Esophagus squamous epithelium (tissue), 5 donors: ENCODE measurements at places on chromosomes 11 and 22.
A peak's percentile ranks its signal among the peaks of the same experiment; 100 is the strongest.

DNA sequence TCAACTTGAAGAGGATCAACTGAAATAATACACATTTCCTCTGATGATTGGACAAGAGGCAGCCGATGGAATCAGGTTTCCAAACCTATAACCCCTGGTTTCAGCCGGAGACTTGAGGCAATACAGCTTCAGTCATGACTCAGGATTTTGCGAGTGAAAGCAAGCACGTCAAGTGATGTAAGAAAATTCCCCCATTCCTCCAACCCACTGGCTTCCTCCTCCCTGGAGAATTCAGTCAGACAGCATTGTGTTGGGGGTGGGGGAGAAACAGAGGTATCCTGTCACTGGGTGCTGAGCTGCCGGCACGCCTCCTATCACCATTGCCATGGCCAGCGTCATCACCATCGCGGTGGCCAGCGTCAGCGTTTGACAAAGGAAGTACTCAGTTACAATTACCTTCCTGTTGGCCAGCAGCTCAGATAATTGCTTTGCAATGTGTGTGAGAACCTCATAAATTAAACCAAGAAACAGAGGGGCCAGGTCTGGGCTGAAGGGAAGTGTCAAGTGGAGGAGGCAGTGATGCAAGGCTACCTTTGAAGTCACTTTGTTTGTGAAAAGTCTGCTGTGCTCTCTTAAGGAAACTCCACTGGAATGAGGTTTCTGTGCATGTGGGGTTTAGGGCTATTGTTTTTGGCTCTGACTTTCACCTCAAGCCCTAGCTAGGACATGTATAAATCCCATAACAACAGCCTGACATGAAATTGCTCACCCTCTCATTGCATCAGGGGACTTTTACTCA is 50.2 kb downstream of the LIF start:
- peak; percentile 30 for DNase-seq

GRCh38 chr11:125357551-125357950 is 138.5 kb downstream of the FEZ1 start:
- DNase-seq = no peak

GRCh38 chr11:112166562-112166961 is 610 bp upstream of the TEX12 start:
- DNase-seq = no peak

DNA sequence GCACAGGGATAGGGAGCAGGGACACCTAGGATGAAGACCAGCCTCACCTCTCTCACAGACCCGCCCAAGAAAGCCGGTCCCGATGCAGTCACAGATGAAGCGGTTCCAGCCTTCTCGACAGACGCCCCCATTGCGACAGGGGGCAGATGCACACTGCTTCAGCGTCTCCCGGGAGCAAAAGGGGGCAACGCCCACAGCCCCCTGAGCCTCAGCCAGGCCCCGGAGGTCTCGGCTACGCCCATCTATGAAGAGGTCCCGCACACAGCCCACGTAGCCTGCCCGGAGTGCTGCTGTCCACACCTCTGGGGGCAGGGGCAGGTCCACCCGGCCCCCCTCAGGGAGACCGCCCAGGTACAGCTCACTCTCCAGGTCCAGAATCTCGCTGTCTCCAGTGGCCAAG is 62.3 kb downstream of the NRXN2 start:
- no peak for DNase-seq

- DNase-seq = no peak
Measured at GRCh38 chr22:17922925-17923903, 101.1 kb downstream of the MICAL3 start.

DNA sequence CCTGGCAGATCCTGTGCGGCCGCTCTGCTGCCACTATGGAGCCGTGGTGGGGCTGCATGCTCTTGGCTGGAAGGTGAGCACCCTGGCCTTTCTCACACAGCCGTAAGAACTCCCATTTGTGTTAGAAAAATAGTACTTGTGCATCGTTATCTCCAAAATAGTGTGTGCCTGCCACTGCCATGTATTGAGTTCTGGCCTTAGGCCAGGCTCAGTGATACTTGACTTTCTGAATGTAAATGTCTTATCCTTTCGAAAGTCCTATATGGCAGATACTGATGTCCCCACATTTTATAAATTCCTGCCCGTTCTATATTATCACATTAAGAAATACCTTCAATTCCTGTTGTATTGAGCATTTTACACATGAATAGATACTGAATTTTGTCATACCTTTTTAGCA is 4.4 kb upstream of the TMEM179B start:
- no peak for DNase-seq

GRCh38 chr22:48097723-48098122 is 1335.3 kb downstream of the TBC1D22A start:
- DNase-seq = no peak

DNA sequence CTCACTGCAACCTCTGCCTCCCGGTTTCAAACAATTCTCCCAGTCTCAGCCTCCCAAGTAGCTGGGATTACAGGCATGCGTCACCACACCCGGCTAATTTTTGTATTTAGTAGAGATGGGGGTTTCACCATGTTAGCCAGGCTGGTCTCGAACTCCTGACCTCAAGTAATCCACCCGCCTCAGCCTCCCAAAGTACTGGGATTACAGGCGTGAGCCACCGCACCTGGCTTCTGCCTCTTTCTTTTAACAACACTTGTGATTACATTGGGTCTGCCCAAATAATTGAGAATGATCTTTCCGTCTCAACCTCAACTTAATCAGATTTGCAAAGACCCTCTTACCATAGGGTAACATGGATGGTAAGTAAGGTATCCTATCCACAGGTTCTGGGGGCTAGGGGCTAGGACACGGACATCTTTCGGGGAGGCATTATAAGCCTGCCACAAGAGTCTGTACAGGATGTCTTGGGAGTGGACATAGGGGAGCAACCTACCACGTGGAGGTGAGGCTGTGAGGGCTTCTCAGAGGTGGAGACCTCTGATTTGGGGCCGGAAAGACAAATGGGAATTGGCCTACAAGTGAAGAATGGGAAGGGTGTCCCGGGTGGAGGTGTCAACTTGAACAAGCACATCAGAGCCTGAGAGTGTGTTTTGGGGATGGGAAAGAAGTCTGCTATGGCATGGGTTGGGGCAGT is 2.7 kb upstream of the CBX6 start:
- no peak for DNase-seq

GRCh38 chr11:128988242-128988970 is 45.7 kb upstream of the TP53AIP1 start:
- no peak for DNase-seq

GRCh38 chr11:71396548-71397123 is 51.6 kb downstream of the DHCR7 start:
- DNase-seq = no peak

- no peak for DNase-seq
Measured at GRCh38 chr22:20533095-20533878, 25.9 kb downstream of the MED15 start.

DNA sequence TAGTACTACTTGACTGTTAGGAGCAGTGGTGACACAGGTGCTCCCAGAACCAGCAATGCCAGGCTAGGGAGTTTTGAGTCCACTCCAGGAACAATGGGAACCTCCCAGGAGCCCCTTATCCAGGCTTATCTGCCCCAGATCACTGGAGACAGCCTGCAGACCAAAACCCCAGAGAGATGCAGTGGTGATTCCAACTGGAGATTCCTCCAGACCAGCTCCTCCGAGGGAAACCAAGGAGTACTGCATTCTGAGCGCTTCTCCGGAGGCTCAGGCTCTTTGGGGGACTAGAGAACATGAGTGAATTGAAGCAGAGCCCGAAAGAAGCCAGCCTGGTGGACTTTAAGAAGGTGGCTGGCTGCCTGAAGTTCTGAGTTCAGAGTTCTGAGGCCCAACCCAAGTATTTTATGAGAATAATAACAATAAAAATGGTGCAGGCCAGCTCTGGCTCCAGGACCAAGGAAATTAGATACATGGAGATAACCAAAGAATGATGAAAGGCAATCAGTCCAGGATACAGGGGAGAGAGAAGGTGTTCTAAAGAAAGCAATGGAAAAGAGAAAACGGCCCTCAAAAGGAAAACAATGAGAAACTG is 1.3 kb upstream of the TMEM25 start:
- no peak for DNase-seq

- DNase-seq = no peak
Measured at GRCh38 chr22:19936513-19936912, 5.1 kb upstream of the COMT start.

- DNase-seq = no peak
Measured at GRCh38 chr11:118148856-118149255, 3.8 kb downstream of the SCN4B start.

- DNase-seq = no peak
Measured at GRCh38 chr11:61697764-61698163, 17.6 kb downstream of the DAGLA start.
